ENCODE measurements at places on chromosomes 2 and 18.

DNA sequence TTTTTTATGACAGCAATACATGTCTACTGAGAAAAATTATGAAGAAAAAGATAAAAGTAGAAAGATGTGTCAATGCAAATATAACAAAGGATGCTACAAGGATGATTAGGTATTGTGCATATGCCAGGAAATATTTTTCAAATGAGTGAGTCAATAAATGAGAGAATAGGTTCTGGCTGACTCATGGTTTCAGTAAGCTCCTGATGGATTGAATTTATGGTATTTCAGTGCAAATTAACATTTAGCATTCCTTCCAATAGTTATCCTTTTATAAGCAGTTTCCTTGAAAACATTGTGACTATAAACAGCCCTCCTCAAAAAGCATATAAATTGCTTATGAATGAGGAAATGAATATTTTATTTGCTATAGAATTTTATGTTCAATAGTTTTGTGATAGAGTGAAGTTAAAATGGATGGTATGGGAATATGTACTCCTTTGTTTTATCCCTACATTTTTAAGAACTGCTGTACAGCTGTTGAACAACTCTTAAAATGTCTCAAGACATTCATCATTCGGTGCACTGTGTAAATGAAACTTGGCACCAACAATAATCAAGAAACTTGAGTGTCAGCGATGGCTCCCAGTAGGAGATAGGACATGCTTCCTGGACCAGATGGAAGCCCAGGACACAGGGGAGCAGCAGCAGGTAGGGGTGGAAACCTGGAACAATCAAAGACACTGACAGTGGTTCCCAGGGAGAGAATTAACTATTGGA, 144.7 kb downstream of the PMAIP1 start:
- DNase-seq, result no peak

GRCh38 chr2:75238670-75239330, 39.5 kb upstream of the TACR1 start:
- DNase-seq, result no peak

DNA sequence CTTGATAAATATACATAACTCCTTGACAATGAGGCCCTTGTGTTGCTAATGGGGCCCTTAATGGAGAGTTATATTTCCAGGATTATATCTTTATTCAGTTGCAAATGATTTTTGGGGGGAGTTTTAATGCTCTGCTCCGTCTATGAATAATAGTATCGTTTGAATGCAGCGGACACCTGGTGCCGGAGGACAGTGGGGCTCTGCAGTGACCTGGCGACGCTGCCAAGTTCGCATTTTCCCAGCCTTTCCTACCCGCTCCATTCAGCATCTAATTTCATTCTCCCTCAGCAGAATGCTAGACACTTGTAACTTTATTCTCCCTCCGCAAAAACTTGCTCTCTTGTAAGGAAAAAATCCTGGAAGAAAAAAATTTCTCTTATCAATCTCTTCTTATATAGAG, 257.6 kb upstream of the SALL3 start:
- no peak for DNase-seq

DNA sequence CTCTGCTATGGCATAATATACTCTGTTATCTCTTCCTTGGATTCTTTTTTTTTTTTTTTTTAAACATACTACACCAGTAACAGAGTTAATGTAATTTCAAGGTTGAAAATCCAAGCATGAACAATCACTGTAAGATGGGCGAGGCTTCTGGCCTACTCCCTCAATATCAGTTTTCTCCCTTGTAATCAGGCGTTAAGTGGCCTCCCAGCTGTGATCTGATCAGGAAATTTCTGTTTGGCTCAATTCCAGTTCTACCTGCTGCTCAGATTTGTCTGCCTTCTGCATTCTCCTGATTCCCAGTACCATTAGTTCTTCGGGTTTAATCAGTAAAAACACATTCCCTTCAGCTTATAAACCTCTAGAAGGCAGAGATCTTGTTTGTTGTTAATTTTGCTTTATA, 18.6 kb downstream of the PRKD3 start:
- no peak for DNase-seq

- no peak for DNase-seq
Observed at GRCh38 chr2:126658905-126659561, 3.1 kb downstream of the GYPC start.

DNA sequence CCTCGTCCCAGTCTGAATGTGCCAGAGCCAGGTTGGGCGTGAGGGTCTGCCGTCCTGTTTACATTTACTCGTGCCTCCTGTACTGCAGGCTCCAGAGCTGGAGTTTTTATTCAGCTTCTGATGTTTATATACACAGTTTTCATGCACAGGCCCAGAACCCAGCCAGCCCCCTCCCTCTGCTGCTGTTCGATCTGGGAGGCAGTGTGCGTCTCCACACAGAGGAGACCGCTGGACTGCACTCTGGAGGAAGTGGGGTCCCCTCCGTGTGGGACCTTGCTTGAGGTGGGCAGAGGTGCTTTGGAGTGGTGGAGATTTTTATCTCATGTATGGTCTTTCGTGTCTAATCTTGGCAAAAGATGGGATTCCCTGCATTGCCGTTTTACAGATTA, 90.6 kb downstream of the GLI2 start:
- no peak for DNase-seq

DNA sequence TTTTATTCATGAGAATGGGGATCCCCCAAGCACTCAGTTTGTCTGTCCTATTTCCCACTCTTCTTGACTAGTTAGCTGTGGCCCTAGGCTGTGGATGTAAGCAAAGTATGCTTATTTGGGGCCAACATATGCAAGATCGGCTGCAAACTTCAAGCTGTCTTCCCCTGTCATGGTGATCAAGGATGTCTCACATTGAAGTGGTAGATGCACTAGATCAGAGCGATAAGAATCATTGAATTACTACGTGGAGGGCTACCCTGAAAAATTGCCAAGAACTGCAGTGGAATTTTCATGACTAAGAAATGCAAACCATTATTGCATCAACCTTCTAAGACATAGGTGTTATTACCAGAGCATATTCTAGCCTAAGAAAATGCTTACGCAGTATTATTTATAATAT, 527.4 kb downstream of the RNF144A start:
- no peak for DNase-seq

GRCh38 chr2:199946196-199946595, 9.1 kb downstream of the TYW5 start:
- no peak for DNase-seq

DNA sequence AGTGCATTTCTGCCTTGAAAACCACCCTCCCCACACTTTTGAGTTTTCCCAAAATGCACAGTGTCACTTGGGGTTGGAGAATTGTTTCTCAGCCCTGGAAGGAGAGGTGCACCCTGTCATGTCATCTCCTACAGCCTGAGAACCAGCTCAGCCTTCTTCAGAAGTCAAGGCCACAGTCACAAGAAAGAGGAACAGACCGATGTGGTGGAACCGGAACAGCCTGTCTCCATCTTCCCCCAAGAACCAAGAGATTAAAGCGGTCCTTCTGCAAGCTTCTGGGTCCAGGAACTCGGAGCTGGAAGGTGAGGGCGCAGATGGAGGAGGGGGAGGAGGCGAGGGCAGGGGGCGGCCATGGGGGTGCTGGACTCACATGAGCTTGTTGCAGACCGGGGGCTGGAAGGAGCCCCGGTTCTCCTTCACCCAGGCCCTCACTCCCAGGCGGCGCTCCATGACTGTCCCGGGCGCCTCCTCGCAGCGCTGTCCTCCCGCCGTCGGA, 248 bp downstream of the HAAO start:
- DNase-seq, result no peak

- no peak for DNase-seq
Observed at GRCh38 chr2:143558665-143559064, 429.4 kb downstream of the ARHGAP15 start.

GRCh38 chr2:106339132-106339531, 129.1 kb downstream of the RGPD3 start:
- no peak for DNase-seq

DNA sequence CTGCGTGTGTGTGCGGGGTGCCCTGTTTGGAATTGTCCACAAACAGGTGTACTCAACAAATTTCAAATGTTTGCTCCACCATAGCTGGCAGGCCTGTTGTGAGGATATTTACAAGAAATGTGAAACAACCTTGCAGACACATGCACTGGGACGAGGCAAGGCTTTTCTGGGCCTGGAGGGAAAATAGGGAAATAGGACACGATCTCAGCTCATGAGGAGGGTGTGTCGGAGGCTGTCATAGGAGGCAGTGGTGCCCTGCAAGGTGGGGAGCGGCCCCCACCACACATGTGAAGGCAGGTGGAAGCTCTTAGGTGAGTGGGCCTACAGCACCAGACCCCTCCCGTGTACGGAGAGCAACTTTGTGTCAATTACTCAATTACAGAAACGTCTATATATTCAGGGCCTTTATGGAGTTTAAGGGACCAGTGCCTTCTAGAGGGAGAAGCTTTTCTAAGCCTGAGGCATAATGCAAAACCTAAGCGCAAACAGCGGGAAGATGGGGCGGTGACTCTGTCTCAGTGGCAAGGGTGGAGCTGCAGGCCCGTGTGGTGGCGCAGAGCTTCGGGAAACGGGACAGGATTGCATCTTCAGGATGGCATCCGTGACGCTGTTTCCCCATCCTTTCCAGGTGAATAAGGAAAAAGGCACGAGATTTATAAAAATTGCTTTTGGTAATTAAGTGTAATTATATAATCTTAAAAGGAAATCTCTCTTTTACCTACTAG, 48.0 kb downstream of the RNF144A start:
- DNase-seq, result no peak

GRCh38 chr18:10403708-10404107, 50.7 kb upstream of the APCDD1 start:
- DNase-seq, result no peak

DNA sequence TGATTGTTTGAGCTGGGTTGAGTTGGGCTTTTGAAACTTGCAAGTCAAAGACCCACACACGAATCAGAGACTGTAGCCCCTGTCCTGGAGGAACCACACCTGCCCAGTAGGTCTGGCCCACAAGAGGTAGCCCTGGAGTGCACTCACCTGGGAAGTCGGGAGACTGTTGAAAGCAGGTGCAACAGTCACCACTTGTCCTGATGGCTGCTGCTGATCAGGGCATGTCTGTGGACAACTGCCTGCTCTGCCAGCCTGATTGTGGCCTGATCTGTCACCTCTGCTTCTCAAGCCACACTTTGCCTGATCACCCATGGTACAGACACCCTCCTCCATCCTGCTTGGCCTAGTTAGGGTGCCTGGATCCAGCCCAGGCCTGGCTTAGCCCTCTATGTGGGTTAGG, 105.0 kb upstream of the HAAO start:
- no peak for DNase-seq

GRCh38 chr2:43142921-43143438, 83.4 kb downstream of the ZFP36L2 start:
- no peak for DNase-seq

DNA sequence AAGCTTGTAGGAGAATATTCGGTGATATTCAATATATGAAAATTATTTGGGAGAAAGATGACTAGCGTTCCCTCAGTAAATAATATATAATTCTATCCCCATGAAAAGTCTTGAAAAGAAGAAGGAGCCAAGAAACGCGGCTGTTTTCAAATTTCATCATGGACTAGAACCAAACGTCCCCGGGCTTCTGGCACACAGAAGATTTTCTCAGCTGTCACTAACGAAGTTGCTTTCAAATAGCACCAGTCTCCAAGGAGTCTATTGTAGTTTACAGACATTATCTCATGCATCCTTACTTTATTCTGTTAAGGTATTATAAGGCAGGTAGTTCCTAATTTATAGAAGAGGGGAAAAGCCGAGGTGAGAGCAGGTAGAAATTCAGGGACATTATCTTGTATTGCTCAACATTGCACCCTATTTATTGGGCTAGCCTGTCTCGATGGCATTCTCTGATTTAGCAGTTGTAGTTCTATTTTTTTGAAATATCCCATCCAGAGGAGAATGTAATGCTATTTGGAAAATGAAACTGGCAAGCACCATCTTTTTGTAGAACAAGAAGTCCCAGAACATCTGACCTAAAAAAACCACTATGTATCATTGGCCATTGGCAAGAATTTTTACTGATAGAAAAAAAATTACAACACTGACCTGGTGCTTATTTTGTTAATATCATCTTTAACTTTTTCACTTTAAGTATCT, 198.1 kb upstream of the RASGRP3 start:
- no peak for DNase-seq

GRCh38 chr2:118609138-118609537, 238.3 kb downstream of the EN1 start:
- DNase-seq, result no peak

- no peak for DNase-seq
Observed at GRCh38 chr18:32812342-32812741, 39.5 kb upstream of the KLHL14 start.

DNA sequence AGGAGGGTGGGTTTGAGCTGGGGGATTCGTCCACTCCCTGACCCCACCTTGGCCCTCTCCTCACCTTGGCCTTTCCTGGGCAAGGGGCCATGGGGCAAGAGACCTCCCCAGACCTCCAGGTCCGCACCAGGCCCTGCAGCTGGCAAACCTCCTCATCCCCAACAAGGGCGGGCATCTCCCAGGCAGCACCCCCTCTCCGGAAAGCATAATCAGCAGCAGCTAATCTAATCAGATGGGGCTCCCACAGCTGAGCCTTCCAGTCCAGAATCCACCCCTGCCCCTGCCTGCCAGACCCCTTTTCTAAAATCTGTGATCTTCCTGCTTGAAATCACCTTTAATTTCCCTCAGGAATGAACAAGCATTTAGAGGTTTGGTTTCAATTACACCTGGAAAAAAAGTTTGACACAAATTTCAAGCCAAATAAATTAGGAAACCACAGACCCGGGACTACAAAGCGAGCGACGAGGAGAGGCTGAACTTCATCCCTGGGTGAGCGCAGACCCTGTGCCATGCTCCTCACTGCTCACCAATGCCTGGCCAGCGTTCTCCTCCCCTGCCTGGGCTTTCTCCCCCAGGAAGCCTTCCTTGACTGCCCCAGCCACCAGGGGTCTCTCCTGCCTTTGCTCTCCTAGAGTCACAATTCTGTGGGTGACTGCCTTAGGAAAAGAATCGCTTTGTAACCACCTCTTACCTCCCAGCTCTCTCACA, 143.0 kb upstream of the MYCN start:
- no peak for DNase-seq

DNA sequence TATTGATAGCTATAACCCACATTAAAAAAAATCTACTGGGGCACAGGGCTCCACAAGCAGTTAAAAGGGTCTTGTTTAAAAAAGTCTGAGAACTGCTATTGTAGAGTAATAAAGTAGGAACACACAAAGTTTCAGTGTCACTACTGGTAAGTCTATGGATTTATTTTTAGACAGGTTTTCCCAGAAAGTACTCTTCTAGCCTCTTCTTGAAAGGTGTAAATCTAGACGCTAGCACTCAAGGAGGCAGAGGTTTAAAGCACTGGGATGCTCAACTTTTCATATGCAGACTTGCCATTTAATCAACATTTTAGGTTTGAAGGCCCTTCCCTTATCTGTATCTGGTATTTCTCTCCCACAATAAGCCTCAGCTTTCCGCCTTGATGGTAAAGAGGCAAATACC, 33.4 kb downstream of the FBXO11 start:
- DNase-seq, result no peak

Data from stimulated activated CD8-positive, alpha-beta memory T cell treated with anti-CD3 and anti-CD28 coated beads, Interleukin-4, amount 100 ng/mL, for 1 hour (primary cell).